ACHN (cell line): ENCODE measurements at places on chromosomes 6 and 20.

GRCh38 chr20:8057871-8058270 lies 38.3 kb upstream of the TMX4 start:
- no peak for DNase-seq

- peak; percentile 27 for DNase-seq
Measured at GRCh38 chr6:52157301-52157941, 28.8 kb upstream of the IL17A start.

- no peak for DNase-seq
Measured at GRCh38 chr6:89237158-89237557, 20.0 kb upstream of the GABRR1 start.

DNA sequence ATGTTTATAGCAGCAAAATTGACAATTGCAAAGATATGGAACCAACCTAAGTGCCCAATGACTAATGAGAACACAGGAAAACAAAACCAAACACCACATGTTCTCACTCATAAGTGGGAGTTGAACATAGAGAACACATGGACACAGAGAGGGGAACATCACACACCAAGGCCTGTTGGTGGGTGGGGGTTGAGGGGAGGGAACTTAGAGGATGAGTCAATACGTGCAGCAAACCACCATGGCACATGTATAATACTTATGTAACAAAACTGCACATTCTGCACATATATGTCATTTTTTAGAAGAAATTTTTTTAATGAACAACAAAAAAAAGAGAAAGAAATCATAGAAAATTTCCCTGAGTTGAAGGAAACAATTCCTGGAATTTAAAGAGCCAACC lies 3.9 kb downstream of the EPM2A start:
- DNase-seq: no peak

- no peak for DNase-seq
Measured at GRCh38 chr6:97674802-97675201, 391.8 kb upstream of the MMS22L start.

GRCh38 chr6:74610352-74610751 lies 595.5 kb downstream of the COL12A1 start:
- DNase-seq: no peak

GRCh38 chr6:2186516-2186915 lies 58.9 kb downstream of the GMDS start:
- DNase-seq: no peak

GRCh38 chr20:7171911-7172310 lies 404.4 kb downstream of the BMP2 start:
- DNase-seq: no peak

DNA sequence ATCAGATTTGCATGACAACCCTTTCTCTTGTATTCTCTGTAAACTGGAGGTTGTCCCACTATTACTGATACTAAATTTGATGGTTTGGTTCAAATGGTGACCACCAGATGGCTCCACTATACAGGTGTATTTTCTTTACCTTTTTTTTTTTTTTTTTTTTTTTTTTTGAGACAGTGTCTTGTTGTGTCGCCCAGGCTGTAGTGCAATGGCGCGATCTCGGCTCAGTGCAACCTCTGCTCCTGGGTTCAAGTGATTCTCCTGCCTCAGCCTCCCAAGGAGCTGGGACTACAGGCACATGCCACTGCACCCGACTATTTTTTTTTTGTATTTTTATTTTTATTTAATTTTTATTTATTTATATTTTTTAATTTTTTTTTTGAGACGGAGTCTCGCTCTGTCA lies 6.6 kb upstream of the WTAP start:
- DNase-seq: peak; percentile 31

GRCh38 chr6:158004701-158005095 lies 23.0 kb downstream of the SYNJ2 start:
- DNase-seq: no peak

GRCh38 chr6:143283887-143284645 lies 166.4 kb downstream of the ADAT2 start:
- no peak for DNase-seq

DNA sequence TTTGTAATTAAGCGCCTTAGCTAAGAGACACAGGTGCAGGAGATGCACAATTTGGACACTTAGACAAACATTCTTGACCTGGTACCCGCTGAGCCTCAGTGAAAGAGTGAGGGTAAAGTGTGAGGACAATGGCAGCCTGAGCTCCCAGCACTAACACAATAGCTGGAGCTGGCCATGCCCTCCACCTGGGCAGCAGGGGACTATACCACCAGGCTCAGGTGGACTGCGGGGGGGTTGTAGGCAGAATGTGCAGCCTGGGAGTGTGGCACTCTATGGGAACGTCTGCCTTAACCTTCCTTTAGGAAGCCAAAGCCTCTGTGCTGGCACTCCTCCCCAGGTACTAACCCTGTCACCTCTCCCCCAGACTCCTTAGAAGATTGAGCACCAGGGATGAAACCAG lies 23.6 kb downstream of the PRKN start:
- no peak for DNase-seq

DNA sequence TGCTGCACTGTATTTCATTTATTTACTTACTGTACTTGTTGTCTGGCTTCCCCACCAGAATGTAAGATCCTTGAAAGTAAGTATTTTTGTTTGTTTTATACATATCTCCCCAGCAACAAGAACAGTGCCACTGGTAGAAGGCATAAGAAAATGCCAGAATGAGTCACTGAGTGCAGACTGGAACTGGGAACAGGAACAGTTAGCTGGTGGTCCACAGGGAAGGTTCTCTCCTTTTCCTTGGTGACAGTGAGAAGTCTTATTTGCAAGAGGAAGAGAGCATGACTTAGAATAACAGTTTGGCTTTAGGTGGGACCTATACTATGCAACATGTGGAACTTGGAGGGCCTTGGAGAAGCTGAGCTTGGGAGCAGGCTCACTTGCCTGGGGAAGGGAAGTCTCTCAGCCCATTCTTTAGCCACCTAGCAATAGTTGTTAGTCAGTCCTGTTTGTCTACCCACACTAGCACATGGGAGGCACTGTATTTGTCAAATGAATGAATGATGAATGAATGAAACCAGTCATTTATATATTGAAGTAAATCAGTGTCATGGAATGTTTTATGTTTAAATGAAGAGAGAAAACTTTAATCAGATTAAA lies 203.5 kb downstream of the KCNQ5 start:
- DNase-seq: peak; percentile 33

DNA sequence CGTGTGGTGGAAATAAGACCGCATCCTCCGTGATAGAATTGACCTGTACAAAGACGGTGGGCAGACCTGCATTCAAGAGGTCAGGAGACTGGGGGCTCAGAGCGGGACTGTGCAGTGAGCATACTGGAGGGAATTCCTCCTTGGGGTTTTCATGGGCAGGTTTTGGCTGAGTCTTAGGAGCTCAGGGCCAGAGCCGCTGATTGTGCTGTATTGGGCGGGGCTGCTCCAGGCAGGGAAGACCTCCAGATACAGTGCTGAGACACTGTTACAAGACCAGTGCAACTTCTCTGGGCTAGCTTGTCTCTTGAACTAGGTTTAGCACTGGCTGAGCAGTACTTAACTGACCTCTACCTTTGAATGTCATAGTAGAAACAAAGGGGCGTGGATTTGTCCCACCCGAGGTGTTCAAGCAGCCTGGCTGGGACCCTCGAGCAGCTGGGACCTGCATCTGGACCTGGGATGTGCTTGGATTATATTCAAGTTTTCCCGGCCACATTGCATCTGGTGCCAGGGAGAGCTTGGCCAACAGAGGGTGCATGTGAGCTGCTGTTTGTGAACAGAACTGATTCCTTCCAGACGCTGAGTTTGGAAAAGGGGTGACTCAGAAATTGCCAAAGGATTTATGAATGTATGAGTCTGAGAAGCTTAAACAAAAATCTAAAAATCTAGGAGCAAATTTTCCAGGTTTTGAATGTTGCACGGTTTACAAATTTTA lies 33.4 kb upstream of the SLC22A1 start:
- DNase-seq: peak; percentile 44

DNA sequence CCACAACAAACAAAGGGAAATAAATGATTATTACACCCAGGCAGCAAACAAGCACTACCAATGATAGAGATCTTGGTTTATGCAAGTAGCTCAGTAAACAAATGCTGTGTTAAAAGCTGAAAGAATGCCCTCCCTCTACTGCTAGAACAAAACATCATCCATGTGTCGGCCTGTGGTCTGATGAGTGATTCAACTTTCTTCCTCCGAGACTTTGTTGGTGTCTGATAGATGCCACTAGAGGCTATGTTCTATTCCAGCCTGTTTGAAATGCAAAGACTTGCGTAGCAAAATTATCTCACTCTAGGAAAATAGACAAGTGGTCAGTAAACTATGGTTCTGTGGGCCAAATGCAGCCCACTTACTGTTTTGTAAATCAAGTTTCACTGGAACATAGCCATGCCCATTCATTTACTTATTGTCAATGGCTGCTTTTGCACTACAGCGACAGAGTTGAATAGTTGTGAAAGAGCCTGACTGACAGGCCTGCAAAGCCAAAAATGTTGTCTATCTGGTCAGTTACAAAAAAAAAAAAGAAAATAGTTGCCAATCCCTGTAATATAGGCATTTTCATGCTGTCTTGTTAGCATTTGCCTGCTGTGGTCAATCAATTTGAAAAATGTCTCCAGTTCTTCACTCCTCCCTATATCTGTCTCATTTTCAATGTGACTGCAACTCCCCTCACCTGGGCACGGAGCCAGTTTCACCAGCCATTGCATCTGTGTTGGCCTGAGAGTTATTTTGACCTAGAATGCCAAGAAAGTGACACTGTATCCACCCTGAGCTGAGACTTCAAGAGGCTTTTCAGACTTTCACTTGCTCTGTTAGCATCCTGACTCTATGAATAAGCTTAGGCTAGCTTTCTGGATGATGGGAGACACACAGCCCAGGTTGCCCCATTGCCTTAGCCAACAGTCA lies 544.6 kb upstream of the BTBD3 start:
- no peak for DNase-seq

GRCh38 chr6:33590531-33591198 lies 10.6 kb upstream of the BAK1 start:
- peak; percentile 78 for DNase-seq

GRCh38 chr6:22956029-22956681 lies 386.8 kb downstream of the HDGFL1 start:
- DNase-seq: no peak

DNA sequence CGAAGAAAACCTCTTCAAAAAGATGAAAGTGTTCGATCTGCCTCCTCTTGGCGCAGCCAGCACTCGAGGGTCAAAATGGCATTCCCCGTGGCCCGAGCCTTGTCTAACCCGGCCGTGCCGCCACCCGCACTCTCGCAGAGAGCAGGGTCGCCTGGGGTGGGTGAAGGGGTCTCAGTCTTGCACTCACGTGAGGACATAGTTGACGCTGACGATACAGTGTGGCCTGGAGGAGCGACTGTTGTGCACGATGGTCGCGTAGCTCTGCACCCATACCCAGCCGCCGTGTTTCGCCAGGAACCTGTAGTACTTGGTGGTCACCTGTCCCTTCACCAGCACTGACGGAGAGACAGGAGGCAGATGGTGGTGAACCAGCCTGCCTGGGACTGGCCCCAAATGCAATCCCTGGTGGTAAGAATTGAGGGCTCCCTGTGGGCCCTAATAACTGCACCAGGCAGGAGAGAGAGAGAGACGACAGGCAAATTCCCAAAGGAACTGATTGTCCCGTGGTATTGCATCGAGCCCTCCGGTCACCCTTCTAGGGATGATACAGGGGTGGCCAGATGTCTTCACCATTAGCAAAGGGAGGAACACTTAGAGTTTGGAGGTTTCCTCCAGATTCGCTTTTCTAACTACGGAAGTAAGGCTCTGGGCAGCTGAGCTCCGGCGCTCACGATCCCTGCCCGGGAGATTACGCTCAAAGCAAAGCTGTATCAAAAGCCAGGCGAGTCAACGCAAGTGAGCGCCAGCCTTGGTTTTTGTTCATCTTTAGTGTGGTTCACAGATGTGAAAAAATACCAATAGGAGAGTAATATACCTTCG lies 17.4 kb downstream of the SIM1 start:
- no peak for DNase-seq

- no peak for DNase-seq
Measured at GRCh38 chr20:32581839-32582658, 3.1 kb downstream of the NOL4L start.

DNA sequence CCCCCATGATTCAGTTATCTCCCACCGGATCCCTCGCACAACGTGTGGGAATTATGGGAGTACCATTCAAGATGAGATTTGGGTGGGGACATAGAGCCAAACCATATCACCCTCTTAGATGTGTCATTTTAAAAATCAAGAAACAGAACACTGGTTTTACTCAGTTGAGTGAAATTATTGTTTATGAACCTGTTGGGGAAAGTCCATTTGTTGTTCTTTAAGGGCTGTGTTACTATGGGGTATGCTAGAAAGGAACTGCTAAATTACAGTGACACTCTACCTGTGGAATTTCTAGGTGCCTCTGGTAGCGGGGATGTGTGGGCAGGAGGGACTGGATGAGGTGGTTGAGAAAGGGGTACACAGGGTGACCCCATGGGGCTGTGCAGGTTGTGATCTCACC lies 28.9 kb downstream of the STX11 start:
- DNase-seq: no peak

GRCh38 chr6:11618533-11618932 lies 81.0 kb downstream of the TMEM170B start:
- peak; percentile 45 for DNase-seq

GRCh38 chr6:34150766-34151165 lies 4.9 kb upstream of the GRM4 start:
- no peak for DNase-seq

GRCh38 chr6:168123165-168123911 lies 44.3 kb upstream of the FRMD1 start:
- no peak for DNase-seq

DNA sequence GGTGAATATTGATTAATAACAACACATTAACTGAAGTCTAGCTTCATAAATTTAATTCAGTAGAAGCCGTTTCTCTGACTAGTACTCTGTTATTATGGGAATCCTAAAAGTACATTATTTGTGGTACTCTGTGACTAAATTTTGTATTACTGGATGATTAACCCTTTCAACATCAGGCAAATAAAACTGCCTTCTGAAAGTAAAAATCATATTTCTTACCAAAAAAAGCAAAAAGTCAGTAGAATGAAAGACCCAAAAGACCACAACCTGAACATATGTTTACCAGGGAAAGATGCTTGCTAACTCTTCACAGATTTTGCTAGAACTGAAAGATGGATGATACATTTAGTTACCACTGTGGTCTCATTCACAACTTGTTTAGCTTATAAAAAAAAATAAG lies 73.2 kb downstream of the AHI1 start:
- DNase-seq: no peak

GRCh38 chr6:30826961-30827342 lies 57.4 kb upstream of the DDR1 start:
- peak; percentile 10 for DNase-seq

GRCh38 chr6:139337830-139338229 lies 36.6 kb downstream of the CITED2 start:
- no peak for DNase-seq

DNA sequence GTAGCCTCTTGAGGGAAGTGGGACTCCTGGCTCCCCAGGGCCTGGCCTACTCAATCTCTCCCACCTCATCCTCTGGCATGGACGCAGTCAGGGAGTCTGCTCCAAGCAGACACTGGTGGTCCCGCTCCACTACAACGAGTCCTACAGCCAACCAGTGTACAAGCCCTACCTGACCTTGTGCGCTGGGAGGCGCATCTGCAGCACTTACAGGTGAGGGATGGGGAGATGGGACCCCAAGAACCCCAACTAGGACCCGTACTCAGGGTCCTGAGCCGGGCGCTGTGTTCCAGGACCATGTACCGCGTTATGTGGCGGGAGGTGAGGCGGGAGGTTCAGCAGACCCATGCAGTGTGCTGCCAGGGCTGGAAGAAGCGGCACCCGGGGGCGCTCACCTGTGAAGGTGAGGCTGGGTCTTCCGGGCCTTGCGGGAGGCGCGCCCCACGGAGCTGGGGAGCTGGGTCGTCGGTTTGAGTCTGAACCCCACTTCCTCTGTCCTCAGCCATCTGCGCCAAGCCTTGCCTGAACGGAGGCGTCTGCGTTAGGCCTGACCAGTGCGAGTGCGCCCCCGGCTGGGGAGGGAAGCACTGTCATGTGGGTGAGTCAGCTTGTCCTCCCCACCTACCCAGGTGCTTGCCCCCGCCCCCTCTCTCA lies 2.1 kb downstream of the EGFL8 start:
- no peak for DNase-seq
